ENCODE measurements at places on chromosomes 1 and 21.
A peak's percentile ranks its signal among the peaks of the same experiment; 100 is the strongest.

DNA sequence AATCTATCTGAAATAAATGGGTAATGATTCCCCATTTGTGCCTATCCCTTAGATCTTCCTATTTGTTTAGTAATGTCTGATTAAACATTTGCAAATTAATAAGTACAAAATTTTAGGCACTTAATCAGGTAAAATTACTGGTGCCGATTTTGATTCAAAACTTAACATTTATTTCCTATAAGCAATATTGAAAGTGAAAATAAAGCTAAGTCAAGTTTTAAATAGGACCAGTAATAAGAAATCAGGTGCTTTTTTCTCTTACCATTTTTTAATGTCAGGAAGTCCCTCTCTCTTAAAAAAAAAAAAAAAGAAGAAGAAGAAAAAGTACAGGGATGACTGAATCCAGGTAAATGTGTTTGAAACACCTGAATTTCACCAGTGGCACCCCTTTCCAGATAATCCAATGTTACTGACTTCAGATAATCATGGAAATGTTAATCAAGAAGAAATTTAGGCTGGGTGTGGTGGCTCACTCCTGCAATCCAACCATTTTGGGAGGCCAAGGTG, 836 bp upstream of the GBP4 start:
- DNase-seq = no peak

DNA sequence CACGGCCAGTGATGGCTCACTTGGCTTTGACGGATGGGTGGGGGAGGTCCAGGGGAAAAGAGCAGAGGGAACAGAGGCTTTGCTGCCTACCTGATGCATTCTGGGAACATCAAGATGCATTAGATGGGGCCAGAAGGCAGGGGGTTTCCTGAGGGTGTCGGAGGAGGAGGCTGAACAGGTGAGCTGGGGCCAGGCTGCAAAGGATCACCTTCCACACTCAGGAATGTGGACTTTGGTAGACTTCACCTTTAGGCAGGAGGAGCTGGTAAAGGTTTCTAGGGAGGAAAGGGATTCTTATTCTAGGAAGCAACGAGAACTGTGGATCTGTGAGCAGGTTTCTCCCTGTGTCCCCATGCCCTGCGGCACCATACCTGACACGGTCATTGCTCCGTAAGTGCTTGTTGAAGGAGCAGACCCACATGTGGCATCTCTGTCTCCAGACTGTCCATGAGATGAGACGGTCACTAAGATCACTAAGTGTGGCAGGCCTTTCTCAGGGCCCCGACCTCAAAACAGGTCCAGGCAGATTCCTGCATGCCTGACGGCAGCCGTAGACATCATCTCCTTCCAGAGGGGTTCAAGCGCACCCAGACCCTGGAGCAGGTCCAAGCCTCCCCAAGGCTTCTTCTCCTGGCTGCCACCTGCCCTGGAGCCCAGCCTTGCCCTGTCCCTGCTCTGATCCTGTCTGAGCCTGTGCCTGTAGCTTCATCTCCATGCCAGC, 89.1 kb upstream of the SLC25A33 start:
- no peak for DNase-seq

- DNase-seq = no peak
Measured at GRCh38 chr1:210920258-210920657, 213.7 kb downstream of the KCNH1 start.

- no peak for DNase-seq
Measured at GRCh38 chr1:36091141-36091540, 2.4 kb downstream of the ADPRS start.

- no peak for DNase-seq
Measured at GRCh38 chr1:160565564-160565963, 13.7 kb downstream of the CD84 start.

DNA sequence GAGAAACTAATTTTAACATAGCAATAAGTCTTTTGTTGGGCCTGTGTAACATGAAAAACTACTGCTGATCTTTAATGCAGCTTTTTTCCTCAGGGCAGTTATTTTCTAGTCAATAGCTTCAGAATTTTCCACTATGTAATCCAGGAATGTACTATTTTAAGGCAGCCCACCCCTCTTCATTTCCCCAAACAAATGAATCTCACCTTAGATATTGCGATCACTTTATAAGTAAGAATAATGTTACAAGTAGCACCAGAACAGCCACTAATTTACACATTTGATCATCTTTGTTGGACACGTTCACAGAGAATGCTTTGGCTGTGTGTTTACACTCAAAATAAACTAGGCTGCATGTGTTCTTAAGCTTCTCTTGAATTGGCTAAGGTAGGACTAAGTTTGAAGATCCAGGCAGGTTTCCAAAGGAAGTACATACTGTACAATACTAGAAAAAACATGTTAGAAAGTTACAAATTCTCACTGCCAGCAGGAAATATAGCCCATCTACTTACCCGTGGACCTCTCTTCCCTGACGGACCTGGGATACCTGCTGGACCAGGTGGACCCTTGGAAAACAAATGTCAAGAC, 41.7 kb downstream of the COL24A1 start:
- DNase-seq = no peak

DNA sequence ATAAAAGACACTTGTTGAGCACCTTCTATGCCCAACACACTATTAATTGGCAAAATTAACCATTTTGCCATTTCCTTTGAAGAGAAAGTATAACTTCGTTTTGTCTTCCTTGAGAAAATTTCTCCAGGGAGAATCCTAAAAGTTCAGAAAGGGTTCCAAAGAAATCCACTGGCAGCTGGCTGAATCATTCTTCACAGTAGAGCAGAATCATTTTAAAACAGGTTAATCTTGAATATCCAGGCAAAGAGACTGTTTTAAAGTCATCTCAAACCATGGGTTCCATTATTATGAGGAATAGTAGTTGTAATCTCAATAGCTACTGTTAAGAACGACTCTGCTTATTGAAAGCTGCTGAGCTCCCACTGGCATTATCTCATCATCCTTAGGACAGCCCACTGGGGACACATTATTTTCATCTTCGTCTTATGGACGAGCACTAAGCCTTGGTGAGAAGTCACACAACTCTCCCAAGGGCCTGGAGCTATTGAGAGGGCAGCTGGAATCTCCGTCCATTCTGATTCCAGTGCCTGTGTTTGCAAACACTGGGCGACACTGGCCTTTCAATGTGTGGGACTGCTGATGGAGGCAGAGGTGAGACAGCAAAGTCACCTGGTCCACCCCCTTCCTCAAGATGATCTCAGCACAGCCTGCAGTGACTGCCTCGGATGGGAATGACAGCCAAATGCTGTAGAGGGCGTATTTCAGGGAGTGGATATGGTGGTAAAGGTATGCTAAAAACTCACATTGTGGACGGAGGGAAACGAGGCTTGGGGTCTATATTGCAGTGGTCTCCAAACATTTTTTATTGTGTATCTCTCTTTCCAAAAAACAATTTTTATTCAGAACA, 15.3 kb upstream of the PGBD5 start:
- DNase-seq = no peak

DNA sequence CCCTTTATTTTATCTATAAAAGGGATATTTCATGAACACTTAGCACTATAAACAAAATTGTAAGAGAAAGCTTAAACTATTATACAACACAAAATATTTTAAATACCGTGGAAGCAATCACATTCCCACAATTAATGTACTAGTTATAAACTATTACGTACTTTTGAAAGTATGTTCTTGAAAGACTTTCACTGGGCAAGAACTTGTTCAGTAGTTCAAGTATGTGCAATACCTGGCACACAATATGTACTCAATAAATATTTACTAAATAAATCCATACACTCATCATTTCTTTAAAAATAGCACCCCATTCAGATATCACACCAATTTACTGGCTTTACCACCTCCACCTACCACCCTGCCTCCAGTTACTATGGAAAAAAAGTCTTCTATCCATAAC, 12.6 kb upstream of the FMO2 start:
- DNase-seq = peak; percentile 9
